AG08396 (cell line): ENCODE measurements at places on chromosomes 7 and 10.

DNA sequence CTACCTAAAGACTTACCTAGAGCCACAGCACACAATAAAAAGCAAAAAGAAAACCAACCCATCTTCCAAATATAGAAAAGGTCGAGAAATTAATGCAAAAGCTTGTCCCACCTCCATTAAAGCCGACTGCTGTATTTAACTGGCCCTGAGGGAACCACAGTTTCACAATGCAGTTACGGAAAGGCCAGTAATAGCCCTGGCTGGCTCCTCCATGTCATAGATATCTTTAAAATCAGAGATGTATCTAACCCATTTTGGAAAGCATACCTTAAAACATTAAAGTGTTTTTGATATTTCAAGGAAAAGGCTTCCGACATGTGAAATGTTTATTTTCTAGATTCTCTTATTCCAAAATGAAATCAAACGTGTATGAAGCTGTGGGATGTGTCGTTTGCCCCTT, 23.0 kb downstream of the HDAC9 start:
- DNase-seq = no peak

DNA sequence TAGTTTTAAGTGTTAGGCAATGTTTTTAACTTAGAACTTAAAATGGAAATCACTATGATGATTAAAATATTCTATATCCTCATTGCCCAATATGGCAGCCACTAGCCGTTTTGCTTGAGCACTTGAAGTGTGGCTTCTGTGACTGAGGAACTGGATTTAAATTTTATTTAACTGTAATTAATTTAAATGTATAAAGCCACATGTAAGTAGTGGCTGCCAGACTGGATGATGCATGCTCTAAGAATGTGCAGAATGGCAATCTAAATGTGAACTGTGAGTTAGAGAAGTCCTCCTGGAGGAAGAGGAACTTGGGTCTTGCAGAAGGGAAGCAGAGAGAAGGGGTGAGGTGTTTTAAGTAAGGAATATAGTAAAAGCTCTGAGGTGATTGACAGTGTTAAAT, 451.4 kb downstream of the SUGCT start:
- DNase-seq = peak; percentile 21

DNA sequence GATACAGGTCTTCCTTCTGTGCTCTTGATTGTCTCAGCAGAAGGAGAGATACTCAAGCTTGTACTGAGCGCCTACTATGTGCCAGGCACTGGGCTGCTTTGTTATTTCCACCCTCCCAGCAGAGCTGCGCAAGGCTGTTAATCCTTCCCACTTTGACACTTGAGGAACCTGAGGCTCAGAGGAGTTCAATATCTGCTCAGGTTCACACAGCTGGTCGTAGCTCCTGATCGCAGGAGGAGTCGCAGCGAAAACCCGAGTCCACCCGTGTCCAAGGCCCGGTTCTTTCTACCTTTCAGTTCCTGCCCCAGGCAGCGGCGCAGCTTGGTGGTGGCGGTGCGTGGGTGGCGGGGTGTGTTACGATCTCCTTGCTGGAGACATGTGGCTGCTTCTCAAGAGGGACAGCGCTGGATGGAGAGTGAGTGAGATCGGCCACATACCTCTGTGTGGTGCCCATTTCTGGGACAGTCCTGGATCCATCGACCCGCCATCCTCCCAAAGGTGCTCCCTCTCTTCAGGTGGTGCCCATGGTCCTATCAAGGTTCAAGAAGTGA, 26.5 kb upstream of the SAMD8 start:
- no peak for DNase-seq

- no peak for DNase-seq
Observed at GRCh38 chr7:135661311-135662122, 797 bp upstream of the STMP1 start.

GRCh38 chr10:29840516-29841276, 205.9 kb upstream of the SVIL start:
- DNase-seq = no peak
